Activated CD4-positive, alpha-beta T cell treated with anti-CD3 and anti-CD28 coated beads, Interleukin-2, amount 10 ng/mL, durations not matched to agents 24 days and 14 days (primary cell): ENCODE measurements at places on chromosomes 1 and 21.

DNA sequence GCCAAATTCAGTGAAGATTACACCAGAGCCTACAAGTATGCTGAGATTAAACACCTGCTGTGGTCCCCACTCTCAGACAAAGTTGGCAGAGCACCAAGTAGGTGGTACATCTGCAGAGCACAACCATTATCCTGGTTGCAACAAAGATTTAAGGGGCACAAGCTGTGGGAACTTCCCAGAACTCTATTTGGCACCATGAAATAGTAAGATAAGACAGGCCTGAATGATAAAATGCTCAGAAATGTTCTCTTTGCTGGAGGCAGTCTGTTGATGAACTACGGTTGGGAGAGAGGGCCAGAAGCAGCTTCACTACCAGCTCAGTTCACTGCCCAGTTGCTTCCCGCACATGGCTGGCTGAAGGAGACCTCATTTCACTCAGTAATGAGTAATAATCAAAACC, 19.9 kb downstream of the RPL5 start:
- no peak for DNase-seq

GRCh38 chr1:203516184-203516583, 22.2 kb downstream of the OPTC start:
- no peak for DNase-seq

DNA sequence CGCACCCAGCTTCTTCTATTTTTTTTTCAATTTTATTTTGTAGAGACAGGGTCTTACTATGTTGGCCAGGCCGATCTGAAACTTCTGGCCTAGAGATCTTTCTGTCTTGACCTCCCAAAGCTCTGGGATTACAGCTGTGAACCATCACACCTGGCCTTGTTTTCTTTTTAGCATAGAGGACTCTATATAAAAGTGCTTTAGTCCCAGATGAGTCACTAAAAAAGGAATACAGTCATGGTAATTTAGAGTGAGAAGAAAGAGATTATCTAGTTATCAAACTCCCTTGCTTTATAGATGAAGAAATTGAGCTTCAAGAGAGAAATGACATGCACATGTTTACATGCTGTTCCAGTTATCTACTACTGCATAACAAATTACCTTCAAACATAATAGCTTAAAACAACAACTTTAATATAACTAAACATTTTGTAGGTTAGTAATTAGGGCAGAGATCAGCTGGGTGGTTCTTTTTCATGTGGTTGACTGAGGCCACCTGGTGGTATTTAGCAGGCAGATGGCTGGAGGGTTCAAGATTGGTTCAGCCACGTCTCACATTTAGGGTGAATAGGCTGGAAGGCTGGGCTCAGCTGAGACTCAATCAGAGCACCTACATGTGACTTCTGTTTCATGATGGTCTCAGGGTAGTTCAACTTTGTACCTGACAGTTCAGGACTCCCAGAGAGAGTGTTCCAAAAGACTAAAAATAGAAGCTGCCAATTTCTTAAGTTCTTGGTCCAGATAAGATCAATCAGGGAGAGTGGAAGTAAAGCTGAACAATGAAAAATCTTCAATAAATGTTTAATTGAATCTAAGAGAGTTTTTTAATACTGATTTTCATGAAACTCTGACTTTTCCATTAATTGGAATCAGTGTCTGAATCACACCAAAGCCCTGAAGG, 16.9 kb upstream of the MTF2 start:
- DNase-seq: peak; percentile 80

DNA sequence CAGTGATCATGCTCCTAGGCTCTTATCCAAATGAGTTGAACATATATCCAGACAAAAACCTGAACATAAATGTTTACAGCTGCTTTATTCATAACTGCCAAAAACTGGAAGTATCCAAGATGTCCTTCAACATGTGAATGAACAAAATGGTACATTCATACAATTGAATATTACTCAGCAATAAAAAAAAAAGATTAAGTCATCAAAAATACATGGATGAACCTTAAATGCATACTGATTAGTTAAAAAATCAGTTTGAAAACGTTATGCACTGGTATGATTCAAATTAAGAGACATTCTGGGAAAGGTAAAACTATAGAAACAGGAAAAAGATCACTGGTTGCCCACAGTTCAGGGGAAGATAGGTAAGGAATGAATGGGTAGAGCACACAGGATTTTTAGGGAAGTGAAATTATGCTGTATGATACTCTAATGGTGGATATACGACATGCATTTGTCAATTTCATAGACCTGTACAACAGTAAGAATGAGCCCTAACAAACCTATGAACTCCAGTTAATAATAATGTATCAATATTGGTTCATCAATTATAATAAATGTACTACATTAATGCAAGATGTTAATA, 3.1 kb downstream of the LRRC40 start:
- DNase-seq: no peak

GRCh38 chr21:15893902-15894301, 164.1 kb downstream of the USP25 start:
- no peak for DNase-seq

DNA sequence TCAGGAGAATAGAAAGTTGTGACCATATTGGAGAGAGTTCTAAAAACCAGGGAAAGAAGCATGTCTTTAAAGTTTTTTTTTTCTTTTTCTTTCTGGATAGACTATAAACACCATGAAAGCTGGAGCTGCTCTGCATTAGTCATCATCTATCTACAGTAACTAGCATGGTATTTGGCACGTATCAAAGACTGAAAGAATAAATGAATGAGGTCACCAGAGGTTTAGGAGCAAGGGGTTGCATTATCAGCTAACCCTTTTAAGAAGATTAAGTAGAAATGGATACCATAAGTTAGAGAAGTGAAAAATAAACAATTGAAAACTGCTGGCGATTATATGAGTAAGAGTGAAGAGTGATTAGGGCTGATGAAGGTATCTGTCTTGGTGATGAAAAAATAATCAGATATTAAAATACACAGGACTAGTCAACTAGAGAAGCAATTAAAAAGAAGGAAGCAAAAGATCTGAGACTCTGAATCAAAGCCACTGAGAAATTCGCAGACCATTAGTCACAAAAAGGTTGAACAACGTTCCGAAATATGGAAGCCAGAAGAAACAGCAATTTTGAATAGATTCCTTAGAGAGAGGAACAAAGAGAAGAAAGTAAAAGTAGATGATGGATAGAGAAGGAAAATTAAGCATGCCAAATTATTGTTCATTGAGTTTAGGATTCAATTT, 536.4 kb downstream of the DPYD start:
- DNase-seq: no peak

- DNase-seq: no peak
These were observed 4.9 kb downstream of the HAO2 start for GRCh38 chr1:119373465-119373864.

GRCh38 chr1:55216096-55216495, 932 bp upstream of the USP24 start:
- no peak for DNase-seq

DNA sequence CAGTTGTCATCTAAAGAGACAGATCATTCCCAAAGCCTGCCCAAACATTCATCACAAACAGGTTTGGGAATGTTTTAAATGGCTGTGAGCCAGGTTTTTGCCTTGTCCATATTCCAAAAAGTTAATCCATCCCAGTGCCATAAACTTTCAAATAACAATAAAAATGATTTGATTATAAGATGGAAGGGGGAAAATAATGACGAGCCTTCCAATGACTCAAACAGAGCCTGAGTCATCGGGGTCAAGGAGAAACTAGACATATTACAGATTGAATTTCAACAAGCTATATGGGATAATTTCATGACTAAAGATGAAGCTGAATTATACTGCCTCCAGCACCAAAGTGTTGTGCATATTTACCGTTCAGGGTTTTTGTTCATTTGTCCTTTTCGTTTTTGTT, 195.8 kb upstream of the PKN2 start:
- DNase-seq: no peak

GRCh38 chr1:104905322-104905721, 1155.6 kb downstream of the AMY1C start:
- DNase-seq: no peak

DNA sequence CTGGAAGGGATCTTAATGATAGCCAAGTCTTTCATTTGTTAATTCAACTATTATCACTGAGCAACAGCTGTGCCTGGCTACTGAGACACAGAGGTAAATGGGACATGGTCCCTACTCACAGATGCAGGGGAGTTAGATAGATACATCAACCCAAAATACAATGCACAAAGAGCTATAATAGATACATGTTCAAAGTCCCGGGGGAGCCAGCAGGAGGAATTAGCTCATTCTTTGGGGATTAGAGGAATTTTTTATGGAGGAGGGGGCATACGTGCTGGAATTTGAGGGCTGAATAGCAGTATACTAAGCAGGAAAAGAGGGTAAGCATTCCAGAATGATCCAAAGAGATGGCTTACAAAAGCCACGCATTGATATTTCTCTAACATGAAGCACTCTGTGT, 34.6 kb downstream of the C8B start:
- no peak for DNase-seq

GRCh38 chr21:36627242-36627641, 71.7 kb upstream of the SIM2 start:
- DNase-seq: no peak

DNA sequence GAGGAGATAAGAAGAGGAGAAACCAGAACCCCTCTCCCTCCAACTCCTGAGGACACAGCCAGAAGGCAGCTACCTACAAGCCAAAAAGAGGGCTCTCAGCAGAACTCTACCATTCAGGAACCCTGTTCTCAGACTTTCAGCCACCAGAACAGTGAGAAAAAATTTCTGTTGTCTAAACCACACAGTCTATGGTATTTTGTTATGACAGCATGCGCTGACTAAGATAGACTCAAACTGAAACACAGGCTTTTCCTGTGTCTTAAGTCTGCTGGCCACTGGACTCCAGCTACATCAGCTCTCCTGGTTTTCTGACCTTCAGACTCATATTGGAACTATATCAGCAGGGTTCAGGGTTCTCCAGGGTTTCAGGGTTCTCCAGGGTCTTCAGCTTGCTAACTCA, 126.5 kb upstream of the TNFSF4 start:
- DNase-seq: no peak

DNA sequence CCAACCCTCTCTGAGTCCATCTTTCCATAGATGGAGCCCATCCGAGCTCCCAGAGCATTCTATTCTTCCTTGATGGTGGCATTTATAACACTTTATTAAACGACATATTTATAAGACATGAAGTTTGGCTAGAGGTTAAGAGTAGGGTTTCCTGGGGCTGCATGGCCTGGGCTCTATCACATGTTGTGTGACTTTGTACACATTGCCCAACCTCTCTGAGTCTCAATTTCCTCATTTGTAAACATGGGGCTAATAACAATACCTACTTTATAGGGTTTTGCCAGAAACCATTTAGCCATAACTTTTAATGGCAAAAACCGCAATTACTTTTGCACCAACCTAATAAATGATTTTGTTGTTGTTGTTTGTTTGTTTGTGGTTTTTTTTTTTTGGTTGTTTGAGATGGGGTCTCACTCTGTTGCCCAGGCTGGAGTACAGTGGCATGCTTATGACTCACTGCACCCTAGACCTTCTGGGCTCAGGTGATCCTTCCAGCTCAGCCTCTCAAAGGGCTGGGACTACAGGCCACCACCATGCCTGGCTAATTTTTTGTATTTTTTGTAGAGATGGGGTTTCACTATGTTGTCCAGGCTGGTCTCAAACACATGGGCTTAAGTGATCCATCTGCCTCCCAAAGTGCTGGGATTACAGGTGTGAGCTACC, 13.9 kb upstream of the ASAP3 start:
- no peak for DNase-seq

GRCh38 chr1:970973-971730, 4.9 kb downstream of the PLEKHN1 start:
- no peak for DNase-seq

GRCh38 chr1:71621785-71622184, 541.0 kb upstream of the ZRANB2 start:
- no peak for DNase-seq

- DNase-seq: peak; percentile 76
These were observed 23.3 kb downstream of the TOMM20 start for GRCh38 chr1:235105051-235106043.

DNA sequence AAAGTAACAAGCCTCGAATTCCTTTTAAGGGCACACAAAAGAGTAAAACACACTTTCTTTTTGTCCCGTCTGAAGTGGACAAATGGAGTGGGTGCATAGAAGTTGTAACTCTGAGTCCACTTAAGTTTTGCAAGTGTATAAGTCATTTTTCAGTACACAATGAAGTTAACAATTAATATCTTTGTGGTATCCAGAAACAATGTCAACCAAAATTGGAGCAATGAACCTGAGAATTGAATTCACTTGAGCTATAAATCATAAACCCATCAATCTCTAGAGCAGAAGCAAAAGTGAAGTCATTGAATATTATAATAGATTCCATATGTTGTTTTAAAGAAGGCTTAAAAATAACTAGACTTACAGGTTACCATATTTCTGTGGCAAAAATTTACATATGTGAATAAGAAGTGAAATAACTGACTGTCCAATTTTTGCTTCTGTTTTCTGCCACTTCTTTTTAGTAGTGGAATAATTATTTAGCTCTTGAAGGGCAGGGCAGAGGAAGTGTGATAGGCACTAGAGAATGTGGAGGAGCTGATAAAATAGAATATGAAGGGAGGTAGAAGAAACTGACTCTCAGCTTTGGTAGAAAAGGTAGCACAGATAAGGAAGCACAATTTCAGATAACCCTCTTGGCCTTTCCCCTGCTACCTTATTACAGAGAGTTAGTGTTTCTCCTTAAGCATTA, 73.9 kb upstream of the RGL1 start:
- no peak for DNase-seq
